ENCODE measurements at places on chromosomes 12 and 14.

DNA sequence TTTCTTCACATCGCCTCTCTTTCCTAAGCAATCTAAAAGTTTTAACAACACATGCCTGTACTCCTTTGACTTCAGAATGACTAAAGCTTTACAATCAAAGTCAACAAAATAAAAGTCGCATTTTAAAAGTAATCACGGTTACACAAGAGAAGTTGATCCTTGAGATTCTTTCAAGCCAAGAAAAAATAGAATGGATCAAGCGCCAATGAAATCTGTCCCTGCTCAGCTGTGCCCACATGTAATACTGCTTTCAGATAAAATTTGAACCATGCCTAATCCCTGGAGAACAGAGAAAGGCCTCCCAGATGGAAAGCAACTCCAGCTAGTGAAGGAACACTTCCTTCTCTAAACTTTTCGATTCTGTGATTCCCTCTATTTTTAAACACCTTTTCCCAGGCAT, 113.1 kb downstream of the FBXL14 start:
- no peak for DNase-seq

DNA sequence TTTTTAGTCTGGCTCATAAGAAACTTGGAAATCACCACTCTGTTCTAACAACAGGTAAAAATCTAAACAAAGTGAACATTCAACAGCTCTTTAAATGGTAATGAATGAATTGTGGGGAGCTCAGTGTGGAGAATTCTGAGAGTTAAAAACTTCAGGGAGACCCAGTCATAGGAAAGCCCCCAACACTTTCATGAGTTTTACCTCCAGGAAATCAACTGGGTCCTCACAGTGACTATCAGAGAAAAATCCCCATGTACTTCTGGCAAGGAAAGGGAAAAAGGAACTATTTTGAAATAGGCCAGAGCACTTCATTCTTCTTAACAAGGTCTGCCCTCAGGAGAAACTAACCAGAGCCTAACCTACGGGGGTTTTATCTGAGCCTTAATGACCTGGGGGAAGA, 134.7 kb downstream of the CMAS start:
- no peak for DNase-seq

GRCh38 chr14:75705014-75705413, 44.0 kb downstream of the TTLL5 start:
- peak; percentile 11 for DNase-seq

DNA sequence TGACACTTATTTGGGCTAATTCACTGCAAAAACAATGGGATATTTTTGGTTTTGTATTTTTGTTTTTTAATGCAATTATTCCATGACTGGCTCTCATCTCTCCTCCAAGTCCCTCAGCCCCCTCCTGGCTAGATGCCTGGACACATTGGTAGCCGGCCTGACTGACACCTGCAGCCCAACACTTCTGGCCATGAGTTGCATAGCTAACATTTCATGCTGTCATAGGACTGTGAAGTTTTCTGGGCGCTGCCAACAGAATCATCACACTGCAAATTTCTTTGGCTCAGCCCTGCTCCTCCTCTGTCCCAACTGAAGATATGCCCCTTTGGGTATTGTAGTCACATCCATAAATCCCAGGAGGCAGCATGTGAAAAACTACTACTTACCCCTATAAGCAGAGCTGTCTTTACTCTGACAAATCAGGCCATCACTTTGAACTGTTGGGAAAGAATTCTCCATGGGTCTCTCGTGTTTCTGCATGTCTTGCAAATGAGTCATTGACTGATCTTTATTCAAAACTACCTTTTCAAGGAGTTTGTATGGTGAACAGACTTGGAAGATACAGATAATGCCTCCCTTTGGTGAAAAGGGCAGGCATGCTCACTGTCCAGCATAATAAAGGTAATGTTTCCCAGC, 126.7 kb upstream of the LGR5 start:
- DNase-seq, result no peak

- DNase-seq, result no peak
Observed at GRCh38 chr12:94783862-94784261, 133.5 kb upstream of the TMCC3 start.

DNA sequence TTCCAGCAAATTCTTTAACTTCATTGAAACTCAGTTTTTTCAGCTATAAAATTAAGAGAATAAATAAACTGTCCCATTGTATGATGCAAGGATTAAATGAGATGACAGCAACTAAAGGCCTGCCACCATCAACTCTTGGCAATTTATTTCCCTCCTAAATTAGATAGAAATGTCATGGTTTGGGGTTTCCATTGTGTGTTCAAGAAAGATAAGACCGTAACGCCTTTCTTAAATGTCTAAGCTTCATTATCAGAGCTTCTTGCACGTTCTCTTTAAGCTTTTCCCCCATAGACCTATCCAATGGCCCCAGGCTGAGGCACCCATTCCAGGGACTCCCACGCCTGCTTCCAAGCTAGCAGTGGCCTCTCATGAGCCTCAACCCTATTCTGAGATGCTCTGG, 281.9 kb downstream of the CACNA1C start:
- no peak for DNase-seq

DNA sequence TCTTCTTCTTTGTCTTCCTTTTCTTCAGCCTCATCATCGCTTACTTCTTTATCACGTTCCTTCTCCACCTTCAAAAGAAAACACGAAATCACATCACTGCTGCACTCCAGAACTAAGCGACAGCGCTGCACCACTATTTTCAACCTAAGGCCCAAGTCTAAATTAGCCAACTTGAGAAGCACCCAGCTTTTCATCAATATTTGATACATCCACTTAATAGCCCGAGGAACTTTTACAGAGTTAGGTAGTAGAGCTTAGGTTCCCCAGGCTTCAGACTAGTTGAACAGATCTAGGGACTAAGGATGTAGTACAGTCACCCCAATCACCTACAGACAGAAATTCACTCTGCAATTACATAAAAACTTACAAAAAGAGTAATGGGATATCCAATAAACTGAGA, 1.9 kb downstream of the HSP90AA1 start:
- DNase-seq, result no peak

DNA sequence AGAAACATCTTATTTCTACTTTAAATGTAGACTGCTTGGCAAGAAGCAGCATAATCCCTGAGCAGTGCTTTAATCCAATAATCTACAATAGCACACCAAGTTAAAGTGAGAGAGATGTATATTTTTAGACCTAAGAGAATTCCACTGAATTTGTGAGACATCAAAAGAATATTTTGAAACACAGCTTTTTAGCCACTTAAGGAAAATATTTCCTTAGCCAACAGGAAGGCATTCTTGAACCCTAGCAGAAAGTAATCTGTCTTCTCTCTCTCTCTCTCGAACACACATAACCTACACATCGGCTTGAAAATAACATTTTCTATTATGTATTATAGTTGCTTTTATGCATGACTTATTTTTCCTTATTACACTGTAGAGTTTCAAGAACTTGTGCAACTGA, 34.0 kb downstream of the KITLG start:
- no peak for DNase-seq

- DNase-seq, result no peak
Observed at GRCh38 chr14:70019695-70020094, 140.5 kb downstream of the SMOC1 start.

- no peak for DNase-seq
Observed at GRCh38 chr14:101875727-101876554, 88.4 kb upstream of the DYNC1H1 start.
